H9 (cell line): ENCODE measurements at places on chromosomes 2 and 18. TPM values are rescaled to one million over a fixed set of nuclear protein-coding genes. Genes with fewer than 3 reads are reported as not detected.

DNA sequence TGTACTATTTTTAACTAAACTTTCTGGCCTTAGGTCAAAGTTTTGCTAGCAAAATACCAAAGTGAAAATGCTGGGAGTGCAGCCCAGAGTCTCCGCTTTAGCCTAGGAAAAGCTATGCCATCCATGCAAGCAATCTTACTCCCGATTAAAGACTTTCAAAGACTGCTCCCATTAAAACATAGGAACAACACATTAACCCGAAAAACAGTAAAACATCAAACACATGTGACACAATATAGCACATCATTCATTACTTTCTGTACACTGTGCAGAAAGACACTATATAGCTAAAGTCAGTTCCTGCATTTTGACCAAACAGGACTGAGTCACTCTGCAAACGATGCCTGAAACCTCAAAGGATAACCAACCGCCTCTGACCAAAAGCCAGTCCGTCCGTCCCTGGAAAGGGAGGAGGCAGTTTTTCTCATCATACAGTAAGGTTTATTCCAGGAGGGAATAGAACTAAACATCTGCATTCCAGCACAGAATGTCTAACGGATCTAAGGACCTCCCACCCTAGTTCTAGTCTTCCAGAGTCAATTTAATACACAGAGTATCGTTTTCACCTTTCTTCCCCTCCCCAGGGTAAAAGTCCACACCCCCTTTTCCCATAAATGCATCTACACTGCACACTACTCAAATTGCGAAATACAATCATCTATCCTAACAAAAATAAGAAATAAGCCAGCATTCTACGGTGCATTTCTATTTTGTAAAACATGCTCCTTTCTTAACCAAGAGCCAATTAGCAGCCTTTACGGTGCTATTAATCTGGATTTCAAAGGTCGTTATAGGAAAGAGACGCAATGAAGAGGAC, 1.7 kb downstream of the ROCK2 start:
- DNase-seq, result no peak
- no peak overlapping the region for H3K27ac ChIP-seq
- H3K4me3 ChIP-seq, result peak overlapping the region; percentile 95
- no peaks in the 10 kb centered on the region for H3K27me3 ChIP-seq
- peaks cover 7% of the 10 kb centered on the region; the same call in 2 of the 3 replicates for H3K36me3 ChIP-seq

- no peaks in the 10 kb centered on the region for H3K27me3 ChIP-seq
- H3K4me1 ChIP-seq, result no peaks in the 10 kb centered on the region
- no peak overlapping the region for H3K27ac ChIP-seq
- H3K36me3 ChIP-seq, result no peaks in the 10 kb centered on the region
- DNase-seq, result no peak
Observed at GRCh38 chr2:100964681-100965169, 37.4 kb upstream of the RPL31 start.

DNA sequence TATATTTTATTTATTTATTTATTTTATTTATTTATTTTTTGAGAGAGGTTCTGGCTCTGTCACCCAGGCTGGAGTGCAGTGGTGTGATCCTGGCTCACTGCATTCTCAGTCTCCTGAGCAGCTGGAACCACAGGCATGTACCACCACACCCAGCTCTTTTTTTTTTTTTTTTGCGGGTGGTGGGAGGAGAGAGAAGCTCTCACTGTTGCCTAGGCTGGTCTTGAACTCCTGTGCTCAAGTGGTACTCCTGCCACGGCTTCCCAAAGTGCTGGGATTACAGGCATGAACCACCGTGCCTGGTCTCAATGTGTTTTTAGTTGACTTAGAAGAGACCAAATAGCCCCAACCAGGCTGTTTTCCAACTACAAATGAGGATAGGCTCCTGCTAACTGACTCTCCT, 80.7 kb downstream of the PDCL3 start:
- H3K4me1 ChIP-seq, result peaks cover 2% of the 10 kb centered on the region; the same call in 1 of the 2 replicates
- H3K36me3 ChIP-seq, result peaks cover 6% of the 10 kb centered on the region; the same call in 2 of the 3 replicates
- H3K4me3 ChIP-seq, result no peak overlapping the region
- H3K27ac ChIP-seq, result no peak overlapping the region
- no peaks in the 10 kb centered on the region for H3K27me3 ChIP-seq

DNA sequence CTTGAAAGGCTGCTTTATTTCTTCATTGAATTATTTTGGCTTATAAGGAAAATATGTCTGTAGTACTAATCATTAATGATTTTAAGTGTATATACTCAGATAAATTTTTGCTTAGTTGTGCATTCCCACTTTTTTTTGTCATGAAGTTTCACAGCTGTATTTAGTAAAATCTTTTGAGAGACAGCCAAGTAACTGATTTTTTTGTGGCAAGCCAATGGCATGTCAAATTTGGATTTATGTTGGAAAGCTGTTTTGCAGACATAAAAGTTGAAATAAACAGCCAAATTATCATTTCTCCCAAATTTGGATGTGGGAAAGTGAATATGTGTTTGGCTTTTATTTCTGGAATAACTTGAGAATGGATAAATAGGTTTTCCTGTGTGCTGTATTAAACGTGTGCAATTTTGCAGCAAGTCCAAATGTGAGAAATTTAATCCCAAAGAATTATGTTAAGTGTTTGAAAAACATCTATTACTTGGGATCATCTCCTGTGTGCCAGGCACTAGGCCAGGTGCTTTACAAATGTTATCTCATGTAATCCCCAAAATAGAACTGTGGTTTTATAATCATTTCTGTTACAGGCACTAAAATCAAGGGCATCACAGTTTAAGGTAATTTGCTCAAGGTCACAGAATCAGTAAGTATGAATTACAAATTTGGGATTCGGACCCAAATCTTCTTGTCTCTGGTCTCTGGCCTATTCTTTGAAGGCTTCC, 160.4 kb downstream of the PTPRM start:
- no peaks in the 10 kb centered on the region for H3K36me3 ChIP-seq
- H3K4me3 ChIP-seq, result no peak overlapping the region
- peaks cover 6% of the 10 kb centered on the region; the same call in 1 of the 2 replicates for H3K4me1 ChIP-seq
- H3K27me3 ChIP-seq, result no peaks in the 10 kb centered on the region
- DNase-seq, result no peak
- no peak overlapping the region for H3K27ac ChIP-seq

DNA sequence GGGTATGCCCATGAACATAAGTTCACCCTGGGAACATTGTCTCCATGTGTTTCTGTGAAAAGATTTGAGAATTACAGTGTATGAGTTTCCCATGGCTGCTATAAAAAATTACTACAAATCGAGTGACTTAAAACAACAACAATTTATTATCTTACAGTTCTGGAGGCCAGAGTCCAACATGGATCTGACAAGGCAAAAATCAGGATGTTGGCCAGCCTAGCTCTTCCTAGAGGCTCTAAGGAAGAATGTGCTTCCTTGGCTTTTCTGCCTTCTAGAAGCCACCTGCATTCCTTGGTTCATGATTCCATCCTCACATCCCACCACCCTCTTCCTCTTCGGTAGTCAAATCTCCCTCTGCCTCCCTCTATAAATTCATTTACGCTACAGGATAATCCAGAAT, 38.6 kb downstream of the FAM124B start:
- H3K27ac ChIP-seq, result no peak overlapping the region
- no peak for DNase-seq
- no peak overlapping the region for H3K4me3 ChIP-seq
- H3K36me3 ChIP-seq, result no peaks in the 10 kb centered on the region
- no peaks in the 10 kb centered on the region for H3K27me3 ChIP-seq

- no peaks in the 10 kb centered on the region for H3K4me1 ChIP-seq
- no peaks in the 10 kb centered on the region for H3K36me3 ChIP-seq
- H3K27me3 ChIP-seq, result no peaks in the 10 kb centered on the region
- no peak for DNase-seq
Observed at GRCh38 chr18:59659508-59660170, 37.6 kb downstream of the CCBE1 start.

DNA sequence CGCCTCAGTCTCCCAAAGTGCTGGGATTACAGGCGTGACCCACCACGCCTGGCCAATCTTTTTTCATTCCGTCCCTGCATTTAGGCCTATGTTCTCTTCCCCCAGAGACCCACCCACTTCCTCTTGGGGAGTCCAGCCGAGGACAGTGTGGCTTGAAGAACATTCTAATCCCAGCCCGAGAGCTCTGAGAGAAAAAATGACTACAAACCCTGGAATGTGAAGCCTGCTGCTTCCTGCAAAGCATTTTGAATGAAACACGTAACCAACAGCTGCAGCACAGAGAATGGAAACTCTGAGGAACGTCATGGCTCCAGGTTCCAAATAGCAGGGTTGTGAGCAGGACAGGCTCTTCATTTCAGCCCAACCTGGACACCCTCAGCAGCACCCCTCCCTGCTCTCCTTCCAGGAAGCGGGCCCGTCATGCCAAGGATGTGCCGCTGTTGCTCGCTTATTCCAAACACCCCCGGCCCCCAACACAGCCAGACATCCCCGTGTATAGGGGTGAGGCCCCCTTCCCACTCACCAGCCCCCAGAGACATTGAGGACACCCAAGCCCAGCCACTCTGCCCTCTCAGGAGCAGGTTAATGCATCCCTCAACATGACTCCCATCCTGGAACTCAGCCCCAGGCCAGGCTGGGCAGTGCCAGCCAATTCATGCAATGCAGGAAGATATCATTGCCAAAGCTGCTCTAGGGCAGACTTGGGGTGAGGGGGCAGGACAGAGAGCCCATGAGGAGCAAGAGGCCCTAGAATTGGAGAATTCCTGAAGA, 139.8 kb downstream of the ZFP36L2 start:
- no peaks in the 10 kb centered on the region for H3K4me1 ChIP-seq
- no peak for DNase-seq
- no peak overlapping the region for H3K4me3 ChIP-seq
- no peaks in the 10 kb centered on the region; the same call in 1 of the 3 replicates for H3K36me3 ChIP-seq
- H3K27me3 ChIP-seq, result no peaks in the 10 kb centered on the region

DNA sequence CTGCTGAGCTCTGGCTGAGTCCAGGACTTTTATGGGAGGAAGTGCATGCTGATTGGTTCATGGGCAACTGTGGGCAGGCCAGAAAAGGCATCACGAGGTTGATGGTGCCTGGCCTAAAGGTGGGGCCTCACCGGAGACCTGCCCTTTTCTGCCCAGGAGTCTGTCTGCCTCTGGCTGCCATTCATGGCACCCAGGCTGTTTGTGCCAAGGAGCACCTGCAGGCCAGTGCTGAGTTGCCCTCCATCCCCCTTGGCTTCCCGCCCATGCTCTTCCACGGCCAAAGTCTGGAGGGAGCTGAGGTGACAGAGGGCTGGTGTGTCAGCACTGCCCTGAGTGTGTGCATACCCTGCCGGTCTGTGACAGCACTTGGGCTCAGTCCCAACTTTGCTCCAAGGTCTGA, 123.2 kb downstream of the PTH2R start:
- no peaks in the 10 kb centered on the region; the same call in 1 of the 2 replicates for H3K4me1 ChIP-seq
- DNase-seq, result no peak
- H3K4me3 ChIP-seq, result no peak overlapping the region

- no peaks in the 10 kb centered on the region for H3K36me3 ChIP-seq
- H3K4me1 ChIP-seq, result no peaks in the 10 kb centered on the region
- H3K27me3 ChIP-seq, result no peaks in the 10 kb centered on the region
- DNase-seq, result no peak
Observed at GRCh38 chr2:26438526-26438925, 36.8 kb downstream of the DRC1 start.

DNA sequence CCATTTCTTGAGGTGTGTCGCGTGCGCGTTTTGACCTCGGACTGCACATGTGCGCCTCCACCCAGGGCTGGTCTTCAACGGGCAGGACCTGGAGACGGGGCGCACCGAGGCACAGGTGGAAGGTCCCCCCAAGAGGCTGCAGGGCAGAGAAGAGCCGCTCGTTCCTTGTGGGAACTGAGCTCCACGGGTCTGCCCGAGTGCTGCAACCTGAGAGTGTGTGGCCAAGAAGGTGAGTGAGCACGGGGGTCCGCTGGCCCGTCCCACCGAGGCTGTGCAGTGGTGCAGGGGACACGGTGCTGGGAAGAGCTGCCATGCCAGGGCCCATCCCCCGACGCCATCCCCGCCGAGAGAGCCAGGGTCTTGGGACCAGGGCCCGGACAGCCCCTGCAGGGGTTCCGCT, 268.3 kb downstream of the GALR1 start:
- no peaks in the 10 kb centered on the region for H3K36me3 ChIP-seq
- DNase-seq, result no peak
- H3K27me3 ChIP-seq, result no peaks in the 10 kb centered on the region
- H3K4me1 ChIP-seq, result no peaks in the 10 kb centered on the region
- no peak overlapping the region for H3K4me3 ChIP-seq

- no peaks in the 10 kb centered on the region for H3K4me1 ChIP-seq
- no peaks in the 10 kb centered on the region for H3K27me3 ChIP-seq
- no peak for DNase-seq
- no peak overlapping the region for H3K27ac ChIP-seq
- no peaks in the 10 kb centered on the region for H3K36me3 ChIP-seq
Observed at GRCh38 chr2:133993160-133993559, 260.7 kb upstream of the MGAT5 start.

GRCh38 chr2:16240402-16240801, 300.1 kb downstream of the MYCN start:
- H3K27me3 ChIP-seq, result no peaks in the 10 kb centered on the region
- H3K4me3 ChIP-seq, result no peak overlapping the region
- DNase-seq, result no peak
- H3K27ac ChIP-seq, result no peak overlapping the region
- H3K4me1 ChIP-seq, result peaks cover 7% of the 10 kb centered on the region; the same call in 1 of the 2 replicates

GRCh38 chr2:226123300-226123699, 676.3 kb downstream of the IRS1 start:
- no peak overlapping the region for H3K4me3 ChIP-seq
- no peaks in the 10 kb centered on the region for H3K27me3 ChIP-seq
- H3K36me3 ChIP-seq, result no peaks in the 10 kb centered on the region

DNA sequence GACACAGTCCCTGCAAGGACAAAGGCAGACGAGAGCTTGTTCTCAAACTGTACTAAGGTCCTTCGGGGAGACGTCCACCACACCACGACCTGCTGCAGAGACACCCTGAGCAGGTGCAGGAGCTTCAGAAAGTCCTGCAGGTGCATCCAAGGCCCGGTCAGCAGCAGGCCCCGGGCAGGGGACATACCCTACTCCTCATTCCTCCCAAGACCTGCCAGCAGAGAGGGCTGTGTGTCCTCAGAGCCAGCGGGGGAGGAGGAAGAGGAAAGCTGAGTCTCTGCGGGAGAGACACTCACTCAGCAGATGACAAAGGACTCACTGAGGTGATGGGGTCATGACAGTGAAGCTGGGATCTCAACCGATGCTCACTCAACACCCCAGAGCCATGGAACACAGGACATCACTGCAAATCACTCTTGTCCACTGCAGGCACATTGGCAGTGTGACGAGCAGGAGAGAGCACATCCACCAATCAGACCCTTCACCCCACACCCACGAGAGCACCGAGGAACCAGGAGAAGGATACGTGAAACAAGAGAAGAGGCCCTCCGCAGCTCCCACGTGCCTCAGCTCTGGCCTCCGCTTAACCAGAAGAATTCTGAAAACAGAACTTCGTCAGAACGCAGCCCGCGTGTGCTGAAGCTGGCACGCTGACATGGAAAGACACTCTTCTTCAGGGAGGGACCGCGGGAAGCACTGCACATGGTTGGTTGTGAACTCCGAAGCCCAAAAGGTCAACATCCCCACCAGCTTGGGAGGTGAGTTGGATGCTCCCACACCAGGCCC, 9.3 kb downstream of the HDAC4 start:
- H3K4me3 ChIP-seq, result no peak overlapping the region
- H3K4me1 ChIP-seq, result no peaks in the 10 kb centered on the region; the same call in 1 of the 2 replicates
- H3K36me3 ChIP-seq, result peaks cover 12% of the 10 kb centered on the region

Gene PTPRM
- 3.9 and 6.2 TPM in 2 replicates for total RNA-seq

Gene FHOD3
- total RNA-seq, result 7.0 and 8.0 TPM in 2 replicates

Gene SH2D6
- total RNA-seq, result 0.61 TPM in 2 replicates

Gene COL6A3
- total RNA-seq, result 0.66 and 0.81 TPM in 2 replicates

Gene GALR1
- total RNA-seq, result 0.02 and 0.07 TPM in 2 replicates

Gene CXCR1
- total RNA-seq, result not detected in 2 replicates

Gene ATOH8
- 0.20 and 0.22 TPM in 2 replicates for total RNA-seq

Gene SLC16A14
- total RNA-seq, result 0.61 and 1.1 TPM in 2 replicates

Gene EVA1A
- 0.68 and 1.7 TPM in 2 replicates for total RNA-seq

Gene RESP18
- not detected in 2 replicates for total RNA-seq

Gene ADGRF3
- 0.09 and 0.29 TPM in 2 replicates for total RNA-seq
